ENCODE measurements at places on chromosomes 1 and 21.
A peak's percentile ranks its signal among the peaks of the same experiment; 100 is the strongest.

DNA sequence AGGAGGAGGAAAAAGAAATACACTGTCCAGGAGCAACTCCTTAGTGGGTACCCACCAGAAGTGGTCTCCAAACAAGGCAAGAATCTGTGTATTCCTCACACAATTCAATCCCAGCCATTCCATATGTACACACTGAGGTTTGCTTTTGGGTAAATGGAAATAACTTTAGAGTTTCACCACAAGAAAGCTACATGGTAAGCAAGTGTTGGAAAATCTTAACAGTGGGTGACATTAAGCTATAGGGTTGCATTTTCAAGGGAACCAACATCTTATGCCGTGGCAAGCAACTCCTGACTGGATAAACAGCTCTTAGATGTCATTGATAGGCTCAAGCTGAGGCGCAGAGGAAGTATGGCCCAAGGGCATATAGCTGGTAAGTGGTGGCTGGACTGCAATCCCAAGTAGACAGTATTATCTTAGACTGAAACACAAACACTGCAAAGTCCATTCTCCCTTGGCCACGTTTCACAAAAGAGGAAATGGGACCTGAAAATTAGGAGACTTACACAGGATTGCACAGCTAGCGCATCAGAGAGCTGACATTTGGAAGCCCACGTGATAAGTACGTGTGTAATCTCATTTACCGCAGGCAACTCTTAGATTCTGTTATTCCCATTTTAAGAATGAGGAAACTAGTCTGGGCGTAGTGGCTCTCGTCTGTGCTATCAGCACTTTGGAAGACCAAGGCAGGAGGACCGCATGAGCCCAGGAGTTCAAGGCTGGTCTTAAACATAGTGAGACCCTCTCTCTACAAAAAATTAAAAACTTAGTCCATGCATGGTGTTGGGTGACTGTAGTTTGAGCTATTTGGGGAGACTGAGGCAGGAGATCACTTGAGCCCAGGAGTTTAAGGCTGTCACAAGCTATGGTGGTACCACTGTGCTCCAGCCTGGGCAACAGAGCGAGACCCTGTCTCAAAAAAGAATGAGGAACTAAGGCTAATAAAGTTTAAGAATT lies 4.0 kb upstream of the BRWD1 start:
- no peak for DNase-seq

DNA sequence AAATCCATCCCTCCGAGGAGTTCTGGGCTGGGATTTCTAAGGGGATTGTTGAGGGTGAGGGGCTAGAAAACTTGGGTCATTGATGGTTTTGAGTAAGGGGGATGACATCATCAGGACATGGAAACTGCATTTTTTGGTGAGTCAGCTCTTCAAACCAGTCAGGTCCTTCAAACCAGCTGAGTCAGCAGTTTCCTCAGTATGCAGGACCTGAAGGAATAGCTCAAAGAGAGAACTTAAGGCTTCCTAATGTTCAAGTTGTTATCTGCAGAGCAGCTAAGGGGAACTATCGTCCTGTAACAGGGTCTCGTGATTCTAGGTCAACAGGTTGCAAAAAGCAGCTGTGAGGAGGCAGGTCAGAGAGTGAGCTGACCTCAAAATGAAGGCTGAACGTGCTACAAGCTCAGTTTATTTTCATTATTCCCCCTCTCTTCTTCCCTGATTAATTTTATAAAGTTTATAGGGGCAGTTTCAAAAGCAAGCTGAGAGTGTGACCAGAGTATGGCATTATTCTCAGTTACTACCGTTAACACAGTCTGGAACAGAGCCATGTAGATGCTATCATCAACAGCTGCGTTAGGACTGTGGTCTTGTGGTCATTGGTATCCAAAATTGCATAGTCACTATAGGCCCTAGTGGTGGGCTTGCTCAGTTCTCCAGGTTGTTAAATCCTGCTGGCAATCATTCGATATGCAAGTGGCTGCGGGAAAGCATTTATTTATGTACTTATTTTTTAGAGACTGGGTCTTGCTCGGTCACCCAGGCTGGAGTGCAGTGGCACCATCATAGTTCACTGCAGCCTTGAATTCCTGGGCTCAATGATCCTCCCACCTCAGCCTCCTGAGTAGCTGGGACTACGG lies 10.7 kb upstream of the SDC3 start:
- peak; percentile 21 for DNase-seq

- DNase-seq, result no peak
These were observed 214.5 kb upstream of the ZRANB2 start for GRCh38 chr1:71295350-71295749.

DNA sequence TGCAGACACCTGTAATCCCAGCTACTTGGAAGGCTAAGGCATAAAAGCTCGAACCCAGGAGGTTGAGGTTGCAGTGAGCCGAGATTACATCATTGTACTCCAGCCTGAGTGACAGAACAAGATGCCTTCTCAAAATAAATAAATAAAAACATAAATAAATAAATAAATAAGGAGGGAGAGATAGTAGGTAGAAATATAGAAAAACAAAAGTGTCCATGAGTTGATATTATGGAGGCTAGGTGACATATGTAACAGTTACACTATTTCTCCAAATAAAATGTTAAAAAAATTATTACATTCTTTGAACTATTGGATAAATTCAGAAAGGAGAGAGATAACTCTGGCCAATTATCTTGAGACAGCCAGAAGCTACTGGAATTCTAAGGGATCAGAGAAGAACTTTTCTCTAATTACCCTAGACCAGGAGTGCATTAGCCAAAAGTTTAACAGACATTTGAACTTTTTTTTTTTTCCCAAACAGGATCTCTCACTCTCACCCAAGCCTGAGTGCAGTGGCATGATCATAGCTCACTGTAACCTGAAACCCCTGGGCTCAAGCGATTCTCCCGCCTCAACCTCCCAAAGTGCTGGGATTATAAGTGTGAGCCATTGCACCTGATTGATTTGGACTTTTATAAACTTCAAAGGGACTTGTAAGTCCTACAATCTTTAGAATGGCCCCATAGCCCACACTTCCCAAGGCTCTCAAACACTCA lies 17.6 kb downstream of the SYNJ1 start:
- DNase-seq, result no peak

DNA sequence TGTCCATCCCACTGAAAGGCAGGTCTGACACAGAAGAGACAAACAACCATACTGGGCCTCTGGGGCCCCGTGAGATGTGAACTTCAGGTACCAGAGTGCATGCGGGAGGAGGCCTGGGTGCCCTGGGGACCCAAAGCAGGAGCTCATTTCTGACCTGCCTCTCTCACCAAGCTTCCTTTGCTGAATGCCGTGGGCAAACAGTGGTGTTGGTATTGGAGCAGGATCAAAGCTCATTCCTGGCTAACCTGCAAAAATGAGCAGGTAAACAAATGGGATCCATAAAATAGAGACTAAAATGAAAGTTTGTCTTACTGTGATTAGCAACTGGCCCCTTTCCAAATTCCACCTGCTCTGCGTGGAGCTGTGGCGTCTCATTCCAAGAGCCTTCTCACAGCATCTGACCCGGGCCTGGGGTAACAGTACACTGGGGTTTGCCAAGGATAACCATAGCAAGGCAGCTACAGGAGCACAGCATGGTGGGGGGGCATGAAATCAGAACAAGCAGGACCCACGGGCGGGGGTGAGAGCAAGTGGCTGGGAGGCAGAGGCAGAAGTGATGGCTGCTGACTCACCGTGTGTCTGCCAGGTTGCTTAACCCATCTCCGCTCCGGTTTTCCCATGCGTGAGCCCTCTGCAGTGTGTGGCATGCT lies 103.6 kb downstream of the KIF26B start:
- DNase-seq, result no peak

DNA sequence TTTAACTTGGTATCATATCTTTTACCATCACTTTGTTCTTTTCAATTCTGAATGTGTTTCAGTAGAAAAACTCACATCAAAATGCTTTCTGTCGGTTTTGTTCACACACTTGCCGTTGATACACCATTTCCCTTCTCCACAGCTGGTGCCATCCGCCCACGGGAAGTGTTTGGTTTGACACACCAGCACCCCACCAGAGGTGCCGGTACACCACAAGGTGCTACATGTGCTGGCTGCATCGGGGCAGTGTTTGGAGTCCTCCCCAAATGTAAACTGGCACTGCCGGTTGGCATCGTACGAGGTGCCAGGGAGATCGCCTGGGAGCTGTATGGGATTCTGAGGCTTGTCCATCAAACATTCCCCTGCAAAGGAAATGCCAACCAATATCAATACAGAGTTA lies 5.0 kb downstream of the ADAMTS1 start:
- DNase-seq, result no peak

DNA sequence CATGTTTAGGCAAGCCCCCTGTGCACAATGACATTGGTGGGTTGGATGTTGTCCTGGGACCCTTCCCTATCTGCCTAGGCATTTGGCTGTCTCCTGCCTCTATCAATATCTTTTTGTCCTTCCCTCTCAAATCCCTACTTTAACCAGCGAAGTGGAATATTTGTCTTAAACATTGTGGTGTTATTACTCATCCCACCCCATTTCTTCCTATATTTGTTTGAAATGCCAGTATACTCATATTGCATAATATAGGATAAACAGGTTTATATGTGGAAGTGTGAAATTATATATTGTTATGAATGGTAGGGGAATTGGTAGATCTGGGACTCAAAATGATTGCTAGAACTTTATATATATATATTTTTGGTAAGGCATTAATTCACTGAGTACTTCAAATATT lies 80.0 kb downstream of the ADGRL2 start:
- DNase-seq, result no peak

DNA sequence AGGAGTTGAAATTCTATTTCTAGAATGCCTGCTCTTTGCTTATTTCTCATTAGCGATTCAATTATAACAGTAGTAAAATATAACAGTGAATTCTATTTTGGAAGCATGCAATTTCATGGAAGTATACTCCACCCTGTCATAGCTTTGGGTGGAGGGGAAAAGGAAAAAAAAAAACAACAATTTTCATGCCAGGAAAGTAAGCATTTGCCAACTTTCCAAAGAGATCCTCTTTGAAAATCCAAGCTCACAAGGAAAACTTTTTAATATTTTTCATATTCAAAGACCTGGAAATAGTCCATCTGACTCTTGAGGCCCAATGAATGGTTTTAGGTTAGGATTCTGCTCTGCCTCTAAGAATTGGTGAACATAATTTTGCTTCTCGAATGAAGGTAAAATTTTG lies 134.5 kb downstream of the PTPN14 start:
- DNase-seq, result no peak

GRCh38 chr1:6491480-6491962 lies at the start of gene PLEKHG5:
Gene PLEKHG5 (minus strand): TSS chr1:6491667. CDS start chr1:6477571, 14,096 bp downstream.
- DNase-seq, result no peak

DNA sequence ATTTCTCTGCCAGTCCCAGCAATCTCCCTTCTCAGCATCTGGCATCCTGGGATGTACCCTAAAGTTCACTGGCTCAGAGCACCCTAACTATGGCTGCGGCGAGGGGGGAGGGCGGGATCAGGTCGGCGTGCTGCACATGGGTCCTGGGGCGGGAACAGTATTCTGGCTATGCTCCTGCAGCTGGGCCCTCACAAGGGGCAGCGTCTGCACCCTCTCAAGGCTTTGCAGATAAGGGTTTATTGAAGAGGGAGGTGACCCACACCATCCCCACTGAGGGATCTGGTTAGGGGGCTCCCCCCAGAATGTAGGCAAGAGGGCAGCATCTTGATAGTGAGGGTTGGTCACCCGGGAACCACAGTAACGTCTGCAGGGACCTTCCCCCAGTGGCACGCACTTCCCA lies 44.9 kb upstream of the PCBP3 start:
- no peak for DNase-seq

DNA sequence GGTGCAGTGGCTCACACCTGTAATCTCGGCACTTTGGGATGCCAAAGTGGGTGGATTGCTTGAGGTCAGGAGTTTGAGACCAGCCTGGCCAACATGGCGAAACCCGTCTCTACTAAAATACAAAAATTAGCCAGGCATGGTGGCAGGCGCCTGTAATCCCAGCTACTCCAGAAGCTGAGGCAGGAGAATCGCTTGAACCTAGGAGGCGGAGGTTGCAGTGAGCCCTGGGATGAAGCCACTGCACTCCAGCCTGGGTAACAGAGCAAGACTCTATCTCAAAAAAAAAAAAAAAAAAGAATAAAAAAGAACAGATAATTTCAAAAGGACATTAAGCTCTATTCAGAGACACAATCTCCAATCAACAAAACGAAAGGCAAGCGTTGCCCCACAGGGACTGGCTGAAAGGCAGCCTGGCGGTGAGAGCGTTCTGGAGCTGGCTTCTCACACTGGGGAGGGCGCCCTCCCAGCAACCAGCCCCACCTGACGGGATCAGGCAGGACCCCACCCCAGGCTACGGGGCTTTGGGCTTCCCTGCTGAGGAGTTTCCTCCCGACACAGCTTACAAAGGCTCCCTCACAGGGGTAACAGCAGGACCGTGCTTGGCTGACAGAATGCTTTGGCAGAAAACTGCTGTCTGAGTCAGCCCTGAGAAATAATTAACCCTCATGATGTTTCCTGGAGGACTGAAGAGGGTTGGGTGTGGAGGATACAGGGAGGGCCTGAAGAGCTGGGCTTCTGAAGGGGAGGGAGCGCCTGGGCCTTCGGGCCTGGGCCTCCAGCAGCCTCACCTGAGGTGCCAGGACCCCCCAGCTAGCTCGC lies 31.1 kb upstream of the SRP9 start:
- DNase-seq, result peak; percentile 54

GRCh38 chr1:243959998-243960397 lies 91.1 kb upstream of the ZBTB18 start:
- no peak for DNase-seq

DNA sequence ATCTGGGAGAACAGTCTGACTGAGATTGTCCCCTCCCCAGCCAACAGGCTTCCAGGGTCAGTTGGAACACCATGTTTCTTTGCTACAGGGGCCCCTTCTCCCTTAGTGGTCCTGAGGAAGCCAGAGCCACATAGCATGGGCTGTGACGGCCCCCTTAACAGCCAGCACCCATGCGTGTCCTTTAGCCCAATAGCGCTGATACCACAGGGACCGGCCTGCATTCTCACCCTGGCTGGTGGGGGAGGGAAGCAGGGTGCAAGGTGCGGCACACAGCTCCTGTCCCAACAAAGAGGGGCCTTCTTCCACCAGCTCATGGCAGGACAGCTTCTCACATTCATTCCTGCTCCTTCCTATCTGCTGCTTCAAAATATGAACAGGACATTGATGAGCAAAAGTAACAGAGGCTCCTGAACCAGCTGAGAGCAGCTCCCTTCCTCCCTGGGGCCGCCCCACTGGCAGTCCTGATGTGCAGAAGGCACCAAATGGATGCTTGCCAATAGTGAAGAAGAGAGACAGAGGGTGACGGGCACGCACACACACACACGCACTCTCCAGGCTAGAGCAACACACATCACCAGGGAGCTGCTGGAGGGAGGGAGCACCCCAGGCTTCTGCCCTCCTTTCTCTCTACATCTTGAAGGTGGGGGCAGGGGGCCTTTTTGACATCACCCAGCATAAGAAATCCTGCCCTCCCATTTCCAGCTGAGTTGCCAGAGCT lies 99.4 kb downstream of the CRYAA start:
- no peak for DNase-seq

GRCh38 chr21:33640697-33641351 lies 717 bp downstream of the CRYZL1 start:
- peak; percentile 36 for DNase-seq

- DNase-seq, result no peak
These were observed 16.2 kb upstream of the RGS1 start for GRCh38 chr1:192559115-192560006.

DNA sequence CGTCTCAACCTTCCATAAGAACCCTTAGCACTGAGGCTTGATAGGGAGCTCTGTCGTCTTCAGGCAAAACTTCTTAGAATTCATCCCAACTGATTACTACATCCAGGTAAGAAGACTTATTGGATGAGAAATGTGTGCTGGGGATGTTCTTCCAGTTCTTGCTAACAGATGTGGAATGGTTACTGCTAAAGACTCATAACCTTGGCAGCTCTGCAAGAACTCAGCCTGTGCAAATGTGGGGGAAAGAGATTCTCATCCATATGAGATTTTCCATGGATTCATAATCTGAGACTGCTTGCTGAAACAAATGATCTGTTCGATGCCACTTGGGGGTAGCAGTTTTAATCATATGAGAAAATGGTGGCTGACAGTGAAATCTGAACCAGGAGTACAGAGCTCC lies 48.2 kb downstream of the NTPCR start:
- DNase-seq, result no peak

Data from testis (tissue), 5 donors.